ENCODE measurements at places on chromosomes 2 and 18.
A peak's percentile ranks its signal among the peaks of the same experiment; 100 is the strongest.

GRCh38 chr2:23460228-23460627, 75.2 kb downstream of the KLHL29 start:
- peak; percentile 15 for DNase-seq

GRCh38 chr2:134657650-134658250, 61.0 kb downstream of the TMEM163 start:
- DNase-seq = no peak

DNA sequence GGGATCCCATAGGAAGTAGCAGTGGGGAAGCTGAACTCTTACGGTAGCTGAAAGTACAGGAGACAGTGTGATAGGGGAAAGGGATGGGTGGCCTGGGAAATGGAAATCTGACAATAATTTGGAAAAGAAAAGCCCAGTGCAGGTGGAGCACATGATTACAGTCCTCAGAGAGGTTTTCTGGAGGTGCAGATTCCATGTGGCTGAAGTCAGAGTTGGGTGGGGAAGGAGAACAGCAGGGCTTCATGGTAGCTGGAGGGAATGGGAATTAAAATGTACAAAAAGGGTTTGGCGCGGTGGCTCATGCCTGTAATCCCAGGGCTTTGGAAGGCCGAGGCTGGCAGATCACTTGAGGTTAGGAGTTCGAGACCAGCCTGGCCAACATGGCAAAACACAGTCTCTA, 12.2 kb downstream of the HRH4 start:
- no peak for DNase-seq

- peak; percentile 74 for DNase-seq
Measured at GRCh38 chr2:152407204-152407721, 72.3 kb downstream of the FMNL2 start.

DNA sequence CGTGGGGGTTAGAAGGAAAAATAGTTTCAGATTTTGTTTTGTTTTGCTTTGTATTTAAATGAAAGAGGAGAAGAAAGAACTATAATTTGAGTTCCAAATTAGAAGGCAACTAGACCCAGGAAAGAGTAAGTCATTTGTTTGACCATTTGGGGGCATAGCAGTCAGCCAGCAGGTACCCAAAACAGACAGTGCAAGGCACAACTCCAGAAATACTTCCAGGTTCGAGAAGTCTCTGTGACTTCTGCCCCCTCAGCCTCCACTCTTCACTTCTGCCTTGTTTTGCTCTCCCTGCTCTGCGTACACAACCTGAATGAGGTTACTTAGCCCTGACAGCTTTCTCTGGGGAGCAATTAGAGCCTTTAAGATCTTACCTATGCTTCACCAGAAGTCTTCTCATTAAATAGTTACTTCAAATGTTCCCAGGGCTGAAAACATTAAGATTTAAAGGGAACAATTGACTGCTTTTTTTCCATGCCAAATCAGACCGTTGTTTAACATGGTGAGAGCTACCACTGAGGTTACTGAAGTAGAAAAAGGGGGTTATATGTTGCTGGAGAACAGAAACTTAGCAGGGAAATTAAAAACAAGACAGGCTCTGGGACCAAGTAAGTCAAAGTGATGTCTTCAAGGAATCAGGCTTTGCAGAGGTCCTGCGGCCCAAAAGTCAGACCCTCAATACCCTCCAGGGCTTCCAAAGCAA, 216.9 kb downstream of the BCL11A start:
- DNase-seq = no peak

GRCh38 chr2:62293490-62294271, 97.8 kb downstream of the B3GNT2 start:
- no peak for DNase-seq

DNA sequence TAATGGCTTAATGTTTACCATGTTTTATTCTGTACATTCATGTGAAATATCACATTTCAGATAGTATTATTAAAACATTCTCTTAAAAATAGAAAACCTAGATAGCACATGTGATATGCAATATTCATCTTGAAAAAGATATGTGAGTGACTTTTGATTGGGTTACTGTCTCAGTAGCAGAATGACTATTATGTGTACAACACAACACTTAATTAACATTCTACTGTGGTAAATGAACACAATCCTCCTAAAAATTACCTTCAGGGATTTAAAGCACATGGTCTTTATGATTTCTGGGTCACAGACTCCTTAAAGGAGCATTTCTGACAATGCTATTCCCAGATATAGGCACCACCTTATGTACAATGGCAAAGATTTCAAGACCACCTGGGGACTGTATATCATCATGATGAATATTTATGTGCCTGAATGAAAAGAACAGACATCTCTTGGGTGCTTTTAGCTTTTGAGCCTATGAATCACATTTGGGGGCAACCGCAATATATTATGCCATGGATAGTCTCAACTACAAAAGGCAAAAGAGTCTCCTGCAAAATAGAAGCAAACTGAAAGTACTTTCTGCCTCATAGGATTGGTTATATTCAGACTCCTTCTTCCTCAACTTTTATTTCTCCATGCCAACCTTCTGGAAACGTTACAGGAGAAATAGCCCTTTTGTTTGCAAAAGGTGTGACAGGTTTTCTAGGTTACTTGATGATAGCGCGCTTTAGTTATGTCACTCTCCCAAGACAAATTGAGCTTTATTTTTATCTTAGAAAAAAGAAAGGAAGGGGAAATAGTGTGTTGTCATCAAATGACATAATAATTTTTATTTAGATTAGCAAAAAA, 259.0 kb downstream of the CALCRL start:
- no peak for DNase-seq

DNA sequence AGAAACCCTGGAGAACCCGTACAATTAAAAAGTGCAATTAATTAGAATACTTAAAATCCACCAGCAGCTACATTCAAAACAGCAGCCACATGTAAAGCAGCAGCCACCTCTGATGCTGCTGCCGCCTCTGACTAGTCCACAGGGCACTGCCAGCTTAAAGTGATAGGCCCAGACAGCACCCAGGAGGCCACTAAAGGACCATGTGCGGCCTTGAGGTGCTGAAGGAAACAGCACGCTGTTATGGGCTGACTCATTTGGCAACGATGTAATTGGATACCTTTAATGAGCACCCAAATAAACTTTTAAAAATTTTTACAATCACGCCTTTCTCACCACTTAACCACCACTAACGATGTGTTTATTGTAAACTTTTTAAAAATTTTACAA, 209.3 kb upstream of the NCKAP5 start:
- DNase-seq = no peak

GRCh38 chr18:38174594-38174993, 609.0 kb upstream of the CELF4 start:
- no peak for DNase-seq

- no peak for DNase-seq
Measured at GRCh38 chr2:64367444-64368232, 86.3 kb upstream of the LGALSL start.

GRCh38 chr2:223700221-223700620, 98.1 kb upstream of the SCG2 start:
- DNase-seq = no peak

GRCh38 chr2:37020887-37021796, 54.8 kb upstream of the STRN start:
- no peak for DNase-seq

- no peak for DNase-seq
Measured at GRCh38 chr2:64258566-64258965, 114.3 kb upstream of the PELI1 start.

- DNase-seq = no peak
Measured at GRCh38 chr2:234983011-234983726, 31.4 kb downstream of the SH3BP4 start.

DNA sequence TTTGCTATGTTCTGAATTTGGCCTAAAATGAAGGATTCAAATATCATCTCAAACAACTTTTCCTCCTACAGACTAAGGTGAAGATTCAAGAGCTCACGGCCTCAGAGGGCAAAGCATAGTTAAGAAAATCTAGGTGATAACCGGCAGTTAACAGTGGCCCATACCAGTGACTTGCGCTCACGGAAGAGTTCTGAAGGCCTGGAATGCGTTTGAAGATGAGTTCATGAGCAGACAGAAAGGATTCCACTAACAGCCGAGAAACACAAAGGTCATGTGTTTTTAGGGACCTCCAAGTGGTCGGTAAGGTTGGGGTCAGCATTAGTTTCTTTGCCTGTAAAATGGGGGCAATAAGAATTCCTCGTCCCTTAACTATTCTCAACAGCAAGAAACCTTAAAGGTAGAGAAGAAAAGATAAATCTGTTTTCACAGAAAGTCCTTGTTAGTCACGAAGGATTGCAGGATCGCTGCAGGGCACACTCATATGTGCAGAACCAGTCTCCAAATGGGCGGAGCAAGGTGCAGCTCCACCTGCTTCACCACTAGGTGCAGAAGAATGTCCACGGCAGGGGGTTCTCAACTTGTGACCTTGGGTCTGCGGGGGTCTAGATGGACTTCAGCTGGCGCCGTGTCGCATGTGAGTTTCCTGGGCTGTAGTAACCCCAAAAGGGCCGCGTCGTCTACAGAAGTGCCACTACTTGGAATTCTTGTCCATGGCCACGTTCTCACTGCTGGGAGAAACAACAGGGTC, 708 bp upstream of the RPIA start:
- no peak for DNase-seq

DNA sequence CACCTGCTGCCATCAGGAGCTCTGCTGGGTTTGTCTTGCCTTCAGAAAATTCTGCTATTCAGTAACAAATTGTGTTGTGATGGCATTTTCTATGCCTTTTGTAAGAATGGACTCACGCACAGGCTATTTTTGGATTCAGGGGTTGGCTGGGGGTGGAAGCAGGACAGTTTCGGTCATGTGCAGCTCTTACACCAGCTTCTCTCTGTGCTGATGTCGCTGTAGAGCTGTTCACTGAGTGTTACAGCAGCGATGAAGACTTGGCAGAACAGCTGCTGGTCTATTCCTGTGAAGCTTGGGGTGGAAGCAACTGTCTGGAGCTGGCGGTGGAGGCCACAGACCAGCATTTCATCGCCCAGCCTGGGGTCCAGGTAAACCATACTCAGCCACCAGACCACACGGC, 49.2 kb downstream of the TRPM8 start:
- DNase-seq = peak; percentile 17

DNA sequence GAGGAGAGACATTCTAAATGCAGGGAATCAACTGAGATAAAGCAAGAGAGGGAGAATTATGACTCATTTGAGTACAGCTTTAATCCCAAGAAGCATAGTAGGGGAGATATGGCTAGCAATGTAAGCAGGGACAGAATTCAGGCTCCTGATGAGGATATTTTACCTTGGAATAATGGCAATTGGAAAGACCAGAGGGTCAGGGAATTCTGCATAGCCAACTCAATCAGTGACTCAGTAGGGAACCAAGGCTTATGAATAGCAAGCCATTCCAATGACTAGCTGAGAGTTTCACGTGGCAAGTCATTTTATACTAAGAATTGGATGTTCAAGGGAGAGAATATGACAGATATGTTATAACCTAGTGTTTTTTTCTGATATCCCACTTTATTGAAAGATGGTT, 563.8 kb upstream of the NETO1 start:
- DNase-seq = no peak

GRCh38 chr2:191266201-191266600, 21.0 kb downstream of the MYO1B start:
- DNase-seq = peak; percentile 36

DNA sequence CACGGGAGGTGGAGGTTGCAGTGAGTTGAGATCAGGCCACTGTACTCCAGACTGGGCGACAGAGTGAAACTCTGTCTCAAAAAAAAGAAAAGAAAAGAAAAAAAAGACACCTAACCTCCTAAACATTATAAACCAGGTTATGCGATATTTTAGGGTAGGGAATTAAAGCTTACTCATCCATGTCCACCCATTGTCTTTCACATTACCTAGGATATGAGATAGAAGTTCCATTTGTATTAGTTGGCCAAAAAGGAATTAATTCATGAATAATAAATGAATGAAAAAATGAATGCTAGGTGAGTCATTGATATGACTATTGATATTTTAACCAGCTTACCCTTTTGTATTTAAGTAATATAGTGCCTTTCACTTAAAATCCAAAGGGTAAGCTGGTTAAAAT, 132.9 kb downstream of the FAM161A start:
- DNase-seq = no peak

DNA sequence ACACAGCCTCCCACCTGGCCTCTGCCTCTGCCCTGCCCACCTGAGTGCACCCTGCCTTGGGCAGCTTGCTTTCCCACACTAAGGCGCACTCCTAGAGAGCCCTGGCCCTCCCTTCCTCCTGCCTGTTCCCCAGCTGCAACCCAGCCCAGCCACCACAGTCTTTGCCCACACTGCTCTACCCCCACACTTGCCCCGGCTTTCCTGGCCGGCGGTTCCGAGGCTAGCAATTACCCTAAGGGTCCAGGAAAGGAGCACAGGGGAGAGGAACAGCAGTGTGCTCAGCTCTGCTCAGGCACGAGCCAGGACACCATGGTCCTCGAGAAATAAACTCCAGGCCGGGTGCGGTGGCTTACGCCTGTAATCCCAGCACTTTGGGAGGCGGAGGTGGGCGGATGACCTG, 237.8 kb upstream of the RAB6C start:
- DNase-seq = no peak

GRCh38 chr2:120669971-120670370, 65.7 kb upstream of the GLI2 start:
- DNase-seq = no peak

DNA sequence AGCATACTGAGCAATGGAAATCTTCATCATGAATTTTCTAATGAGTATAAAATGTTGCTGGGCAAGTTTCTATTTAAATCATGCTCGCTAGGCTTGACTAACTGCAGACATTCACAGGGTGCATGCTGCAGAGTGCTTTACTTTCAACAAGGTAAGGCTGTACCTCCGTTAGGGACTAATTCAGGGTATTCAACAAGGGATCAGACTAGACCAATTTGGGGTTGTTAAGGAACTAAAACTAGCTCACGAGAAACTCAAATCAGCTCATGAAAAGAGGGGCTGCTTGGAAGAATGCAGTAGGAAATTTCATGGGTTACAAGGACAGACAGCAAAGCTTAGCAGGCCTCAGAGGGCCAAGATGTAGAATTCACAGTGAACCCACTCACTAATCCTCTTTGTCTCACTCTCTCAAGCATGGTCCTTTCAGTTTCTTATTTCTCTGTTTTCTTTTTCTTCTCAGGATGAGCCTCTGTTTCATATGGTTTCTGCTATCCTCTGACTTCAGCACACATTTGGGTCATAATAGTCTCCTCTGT, 2.2 kb downstream of the MYO3B start:
- no peak for DNase-seq

DNA sequence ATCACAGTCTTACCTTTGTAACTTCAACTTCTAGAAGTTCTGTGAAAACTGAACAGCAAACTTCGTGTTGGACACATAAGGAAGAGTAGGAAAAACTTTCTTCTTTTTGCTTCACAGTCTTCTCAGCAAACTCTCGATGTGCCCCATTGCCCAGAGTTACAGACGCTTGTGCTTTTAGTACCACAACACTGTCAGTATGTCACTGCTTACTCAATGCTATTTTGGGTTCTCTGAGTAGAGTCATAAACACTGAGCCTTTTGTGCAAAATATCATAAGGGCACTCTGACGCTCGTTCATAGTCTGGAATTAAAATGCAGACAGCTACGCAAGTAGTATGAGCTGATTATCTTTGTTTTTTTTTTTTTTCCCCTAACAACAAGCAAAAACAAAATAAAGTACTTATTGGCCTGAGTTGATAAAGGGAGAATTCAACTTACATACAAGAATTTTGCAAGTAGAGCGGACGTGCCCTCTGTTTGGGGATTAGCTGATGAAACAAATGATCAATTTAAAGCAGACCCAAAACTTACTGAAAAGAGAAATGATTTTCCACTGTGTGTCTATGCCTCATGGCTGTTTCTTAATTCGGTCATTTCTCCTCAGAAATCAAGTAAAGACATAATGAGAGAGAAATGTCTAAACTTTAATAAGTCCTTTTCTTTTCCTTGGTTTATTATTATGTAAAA, at the start of gene CDH19:
Gene CDH19 (minus strand): TSS at position 150 of the 687 bp plus-strand sequence. CDS start 31,886 bp downstream, outside the sequence.
- DNase-seq = no peak

All from AG08395 (cell line).